Activated CD4-positive, alpha-beta T cell treated with anti-CD3 and anti-CD28 coated beads for 36 hours (primary cell): ENCODE measurements at places on chromosomes 2 and 18.

- H3K4me1 ChIP-seq = no peaks in the 10 kb centered on the region
- DNase-seq = no peak
- H3K36me3 ChIP-seq = no peaks in the 10 kb centered on the region
- no peak overlapping the region for H3K27ac ChIP-seq
- H3K27me3 ChIP-seq = peaks cover 20% of the 10 kb centered on the region
Measured at GRCh38 chr2:67851956-67852824, 210.6 kb downstream of the C1D start.

DNA sequence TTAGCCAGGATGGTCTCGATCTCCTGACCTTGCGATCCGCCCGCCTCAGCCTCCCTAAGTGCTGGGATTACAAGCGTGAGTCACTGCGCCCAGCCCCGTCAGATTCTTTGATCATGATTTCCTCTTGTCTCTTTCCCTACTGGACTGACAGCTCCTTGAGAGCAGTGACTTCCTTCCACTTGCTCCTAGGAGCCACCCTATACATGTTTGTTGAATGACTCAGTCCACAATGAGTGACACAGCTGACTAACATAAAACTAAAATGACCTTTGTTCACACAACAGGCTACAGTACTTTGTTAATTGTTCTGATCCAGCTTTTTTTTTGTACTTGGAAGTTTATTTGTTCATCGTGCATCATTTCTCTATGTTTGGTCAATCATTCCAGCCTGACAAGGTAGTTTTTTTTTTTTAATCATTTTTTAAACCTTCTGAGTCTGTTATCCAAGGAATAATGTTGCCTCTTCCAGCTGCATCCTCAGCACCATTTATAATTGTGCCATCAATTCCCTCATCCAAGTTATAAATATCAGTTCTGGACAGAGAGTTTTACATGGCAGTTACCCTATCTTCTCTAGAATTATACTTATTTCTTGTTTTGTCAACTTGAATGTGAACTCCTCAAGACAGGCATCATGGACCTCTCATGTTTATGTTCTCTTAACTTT, 42.9 kb upstream of the TUBA3E start:
- H3K27ac ChIP-seq = no peak overlapping the region
- H3K4me1 ChIP-seq = no peaks in the 10 kb centered on the region

GRCh38 chr2:197606180-197606579, 69.2 kb downstream of the RFTN2 start:
- H3K27me3 ChIP-seq = no peaks in the 10 kb centered on the region
- H3K4me1 ChIP-seq = peaks cover 8% of the 10 kb centered on the region
- no peak overlapping the region for H3K27ac ChIP-seq
- no peak overlapping the region for H3K4me3 ChIP-seq
- no peak for DNase-seq
- no peaks in the 10 kb centered on the region for H3K36me3 ChIP-seq

DNA sequence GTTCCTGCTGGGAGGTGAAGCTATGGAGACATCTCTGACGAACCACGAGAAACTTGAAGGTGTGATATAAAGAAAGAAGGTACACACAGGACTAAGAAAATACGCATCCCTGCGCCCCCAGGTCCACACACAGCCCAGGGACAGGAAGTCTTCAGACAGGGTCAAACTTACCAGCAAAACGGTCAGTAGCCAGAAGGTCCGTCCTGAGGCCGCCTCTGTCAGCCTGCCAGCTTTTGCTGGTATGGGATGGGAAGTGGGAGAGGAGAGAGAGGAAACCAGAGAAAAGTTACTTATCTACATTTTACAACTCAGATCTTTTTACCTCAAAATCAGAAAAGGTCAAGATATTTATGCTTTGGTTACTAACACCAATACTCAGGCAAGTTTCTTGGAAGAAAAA, 47.2 kb downstream of the HDLBP start:
- DNase-seq = no peak
- H3K27me3 ChIP-seq = no peaks in the 10 kb centered on the region
- H3K36me3 ChIP-seq = peaks cover 27% of the 10 kb centered on the region
- peaks cover 31% of the 10 kb centered on the region for H3K4me1 ChIP-seq

DNA sequence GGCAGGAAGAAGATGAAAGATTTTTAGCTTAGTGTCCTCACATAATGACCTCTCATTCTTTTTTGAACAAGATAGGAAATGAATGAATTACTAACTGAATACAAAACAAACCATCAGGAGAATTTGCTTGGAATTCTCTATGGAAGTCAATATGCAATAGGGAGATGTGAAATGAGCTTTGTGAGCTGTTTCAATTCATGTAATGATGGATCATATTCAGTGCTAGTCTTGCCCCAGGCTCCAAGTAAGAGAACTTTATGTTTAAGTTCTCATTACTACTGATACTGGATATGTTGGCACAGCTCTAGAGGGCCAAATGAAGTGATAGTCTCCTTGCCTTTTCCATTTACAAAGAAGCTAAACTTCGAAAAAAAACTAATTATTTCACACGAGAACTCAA, 29.2 kb downstream of the MYOM1 start:
- H3K27ac ChIP-seq = no peak overlapping the region
- no peak for DNase-seq
- no peaks in the 10 kb centered on the region for H3K36me3 ChIP-seq
- H3K27me3 ChIP-seq = no peaks in the 10 kb centered on the region
- H3K4me1 ChIP-seq = no peaks in the 10 kb centered on the region
